Activated T-helper 1 cell treated with anti-CD3 and anti-CD28 coated beads, Interleukin-2, amount 50 U/mL, for 16 hours (primary cell): ENCODE measurements at places on chromosomes 6 and 20.

DNA sequence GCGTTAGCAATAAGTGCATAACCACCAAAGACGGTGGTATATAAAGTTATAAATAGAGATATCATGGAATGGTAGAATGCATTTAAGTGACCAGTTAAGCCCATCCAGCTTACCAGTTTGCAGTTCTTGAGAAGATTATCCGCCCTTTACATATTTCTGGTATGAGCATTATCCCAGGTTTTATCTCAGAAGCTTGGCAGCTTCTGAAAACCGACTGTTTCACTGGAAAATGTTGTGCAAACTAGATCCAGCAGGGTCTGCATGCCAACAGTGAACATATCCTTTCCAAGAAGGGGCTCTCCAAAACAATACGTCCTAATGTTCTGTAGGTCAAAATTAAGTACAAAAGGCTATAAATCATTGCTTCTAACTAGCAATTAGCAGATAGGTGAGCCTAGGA, 29.5 kb upstream of the SHLD1 start:
- DNase-seq = no peak

DNA sequence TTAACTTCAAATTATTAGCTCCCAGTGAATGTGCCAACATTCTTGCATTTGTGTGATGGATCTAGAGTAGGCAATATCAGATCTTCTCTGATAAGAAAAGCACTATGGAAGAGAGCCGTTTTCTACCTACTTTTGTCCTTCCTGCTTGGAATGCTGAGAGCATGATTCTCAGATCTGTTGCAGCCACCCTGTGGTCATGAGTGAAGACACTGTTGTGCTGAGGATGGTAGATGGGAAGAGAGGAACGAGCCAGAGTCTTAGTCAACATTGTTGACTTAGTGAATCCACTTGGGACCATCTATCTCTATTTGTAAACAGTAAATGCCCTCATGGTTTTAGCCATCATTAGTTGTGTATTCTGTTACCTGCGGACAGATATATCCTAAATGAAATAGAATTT, 202.6 kb downstream of the CD109 start:
- no peak for DNase-seq

GRCh38 chr20:45354423-45355208, 6.4 kb upstream of the SDC4 start:
- DNase-seq = no peak

GRCh38 chr20:43189554-43190331, at the start of gene PTPRT:
TSS of gene PTPRT (minus strand) at chr20:43189906. CDS start at chr20:43189733, 173 bp downstream.
- DNase-seq = no peak

GRCh38 chr6:34515473-34516387, 40.4 kb downstream of the SPDEF start:
- DNase-seq = no peak

DNA sequence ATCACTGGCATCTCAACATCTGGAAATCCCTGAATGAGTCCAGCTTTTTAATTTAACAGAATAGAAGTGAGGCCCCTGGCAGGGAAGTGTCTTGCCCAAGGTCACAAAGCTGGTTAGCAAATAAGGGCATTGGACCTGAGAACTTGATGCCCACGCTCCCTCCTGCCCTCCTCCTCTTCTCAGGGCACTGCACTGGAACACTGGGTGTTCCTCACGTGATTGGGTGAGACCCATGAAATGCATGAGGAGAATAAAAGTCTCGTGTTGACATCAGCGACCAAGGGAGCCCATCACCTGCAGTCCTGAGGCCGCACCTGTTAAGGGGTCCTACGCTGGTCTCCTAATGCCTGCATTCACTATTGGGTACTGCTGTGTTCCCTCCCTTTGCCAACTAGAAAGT, 7.4 kb downstream of the FAM50B start:
- no peak for DNase-seq

- DNase-seq = no peak
Observed at GRCh38 chr6:143542888-143543287, 31.4 kb upstream of the FUCA2 start.

DNA sequence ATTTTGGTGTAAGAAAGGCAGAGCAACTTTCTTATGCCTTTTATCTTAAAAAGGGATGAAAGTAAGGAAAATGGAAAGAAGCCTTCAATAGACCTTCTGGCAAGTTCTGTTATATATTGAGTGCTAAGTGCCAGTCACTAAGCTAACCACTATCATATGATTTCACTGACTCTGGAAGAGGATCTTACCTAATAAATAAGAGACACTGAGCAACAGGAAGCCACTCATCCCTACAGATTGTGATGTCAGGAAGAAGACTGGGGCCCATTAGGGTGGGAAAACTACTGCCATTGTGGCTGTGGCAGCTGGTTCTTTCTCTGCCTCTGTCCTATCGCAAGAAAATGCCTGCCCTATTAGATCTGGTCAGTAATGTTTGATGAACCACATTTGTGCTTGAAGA, 89.6 kb downstream of the AIG1 start:
- DNase-seq = no peak

DNA sequence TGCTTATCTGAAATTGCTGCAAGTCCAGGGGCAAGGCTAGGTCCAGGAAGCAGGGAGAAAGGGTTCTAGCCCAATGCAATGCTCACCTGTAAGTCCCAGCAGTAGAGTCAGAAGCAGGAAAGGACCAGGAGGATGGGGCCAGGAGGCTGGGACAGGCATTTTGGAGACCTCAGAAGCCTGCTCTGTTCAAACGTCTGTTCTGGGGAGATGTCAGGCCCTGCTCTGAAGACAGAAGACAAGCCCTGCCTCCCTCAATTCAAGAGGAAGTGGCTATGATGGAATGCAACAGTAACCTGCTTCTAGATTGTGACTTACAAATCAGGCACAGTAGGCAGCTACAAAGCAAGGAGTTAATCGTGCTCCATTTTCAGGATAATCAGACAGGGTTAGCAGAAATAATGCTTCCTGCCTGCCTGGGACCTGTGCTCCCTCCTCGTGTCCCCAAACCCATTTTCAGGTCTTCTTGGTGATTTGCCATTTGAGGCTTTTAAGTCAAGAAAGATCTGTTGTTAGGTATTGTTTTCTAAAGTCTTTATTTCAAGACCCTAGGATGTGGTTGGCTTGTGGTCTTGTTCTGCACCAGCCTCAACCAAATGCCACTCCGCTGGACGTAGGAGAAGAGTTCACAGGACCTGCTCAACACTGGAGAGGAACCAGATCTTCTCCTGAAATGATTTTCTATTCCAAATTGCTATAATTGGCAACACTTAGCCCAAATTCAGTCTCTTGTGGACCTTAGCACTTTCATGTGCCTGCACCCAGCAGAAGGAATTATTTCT, at the start of gene SIRPG:
Gene SIRPG, minus strand, starts transcription at position 224 of the 779 bp plus-strand sequence. Its CDS starts 65 bp downstream, at position 159.
- DNase-seq = no peak

DNA sequence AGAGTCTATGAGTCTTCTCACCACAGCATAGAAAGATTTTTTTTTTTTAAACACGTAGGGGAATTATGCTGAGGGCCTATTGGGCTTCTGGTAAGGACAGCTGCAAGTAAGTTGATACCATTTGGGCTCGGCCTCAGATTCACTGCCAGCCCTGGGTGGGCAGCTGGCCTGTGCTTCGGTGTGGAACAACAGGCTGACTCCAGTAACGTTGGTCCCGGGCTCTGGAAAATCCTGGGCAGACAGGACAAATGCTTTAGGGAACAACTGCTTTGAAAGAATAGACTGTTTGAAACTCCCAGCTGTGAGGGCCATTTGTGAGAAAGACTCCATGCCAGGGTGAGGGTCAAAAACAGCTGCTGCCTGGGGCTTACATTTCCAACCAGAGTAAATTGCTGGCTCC, 366.5 kb downstream of the QKI start:
- no peak for DNase-seq

- DNase-seq = no peak
Observed at GRCh38 chr20:1075616-1076015, 42.8 kb upstream of the PSMF1 start.

DNA sequence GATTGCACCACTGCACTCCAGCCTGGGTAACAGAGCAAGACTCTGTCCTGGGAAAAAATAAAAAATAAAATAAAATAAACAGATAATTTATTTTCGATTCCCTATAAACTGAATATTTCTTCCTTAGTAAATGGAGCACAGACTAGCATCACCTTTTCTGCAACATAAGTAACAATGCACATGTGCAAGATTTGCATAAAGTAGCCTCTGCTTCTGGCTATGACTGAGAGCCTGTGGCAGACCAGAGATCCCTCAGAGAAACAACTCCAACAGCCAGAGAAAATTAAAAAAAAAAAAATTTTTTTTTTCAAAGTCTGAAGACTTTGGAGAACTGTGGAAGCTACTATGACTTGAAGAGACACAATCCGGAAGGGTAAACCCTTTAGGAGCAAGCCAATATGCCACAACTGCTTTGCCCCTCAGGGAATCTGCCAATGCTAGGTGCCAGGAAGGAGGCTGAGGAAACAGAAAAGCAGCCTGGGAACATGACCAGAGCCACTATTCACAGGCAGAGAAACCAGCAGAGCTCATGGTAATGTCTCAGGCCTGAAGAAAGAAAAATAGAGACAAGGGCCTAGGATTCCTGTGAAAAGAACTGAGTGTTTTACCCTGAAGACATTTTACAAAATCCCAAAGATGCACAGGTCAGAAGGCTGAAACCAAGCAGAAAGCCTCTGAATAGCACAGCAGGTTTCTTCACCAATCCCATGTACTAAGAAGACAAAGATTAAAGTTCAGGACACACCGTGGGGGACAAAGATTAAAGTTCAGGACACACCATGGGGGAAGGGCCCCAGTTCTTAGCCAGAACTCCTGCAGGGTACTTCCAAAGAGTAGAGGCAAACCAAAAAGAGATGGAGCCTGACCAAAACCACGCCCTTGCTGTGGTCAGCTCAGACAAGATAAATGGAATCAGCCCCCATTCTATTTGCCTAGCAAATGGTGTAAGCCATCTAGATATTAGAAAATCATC, 25.8 kb downstream of the B4GALT5 start:
- no peak for DNase-seq
